ENCODE measurements at places on chromosomes 6 and 20.

- no peak for DNase-seq
These were observed 608.1 kb downstream of the QKI start for GRCh38 chr6:164022632-164023031.

DNA sequence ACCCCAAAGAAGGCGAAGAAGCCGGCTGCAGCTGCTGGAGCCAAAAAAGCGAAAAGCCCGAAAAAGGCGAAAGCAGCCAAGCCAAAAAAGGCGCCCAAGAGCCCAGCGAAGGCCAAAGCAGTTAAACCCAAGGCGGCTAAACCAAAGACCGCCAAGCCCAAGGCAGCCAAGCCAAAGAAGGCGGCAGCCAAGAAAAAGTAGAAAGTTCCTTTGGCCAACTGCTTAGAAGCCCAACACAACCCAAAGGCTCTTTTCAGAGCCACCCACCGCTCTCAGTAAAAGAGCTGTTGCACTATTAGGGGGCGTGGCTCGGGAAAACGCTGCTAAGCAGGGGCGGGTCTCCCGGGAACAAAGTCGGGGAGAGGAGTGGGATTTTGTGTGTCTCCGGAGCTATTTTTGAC, 69.6 kb downstream of the HFE start:
- peak; percentile 48 for DNase-seq

GRCh38 chr20:3820901-3821727, 767 bp downstream of the AP5S1 start:
- no peak for DNase-seq

GRCh38 chr6:2562721-2563451, 187.8 kb downstream of the MYLK4 start:
- no peak for DNase-seq

GRCh38 chr6:53696341-53696740, 30.8 kb upstream of the KLHL31 start:
- DNase-seq = no peak

DNA sequence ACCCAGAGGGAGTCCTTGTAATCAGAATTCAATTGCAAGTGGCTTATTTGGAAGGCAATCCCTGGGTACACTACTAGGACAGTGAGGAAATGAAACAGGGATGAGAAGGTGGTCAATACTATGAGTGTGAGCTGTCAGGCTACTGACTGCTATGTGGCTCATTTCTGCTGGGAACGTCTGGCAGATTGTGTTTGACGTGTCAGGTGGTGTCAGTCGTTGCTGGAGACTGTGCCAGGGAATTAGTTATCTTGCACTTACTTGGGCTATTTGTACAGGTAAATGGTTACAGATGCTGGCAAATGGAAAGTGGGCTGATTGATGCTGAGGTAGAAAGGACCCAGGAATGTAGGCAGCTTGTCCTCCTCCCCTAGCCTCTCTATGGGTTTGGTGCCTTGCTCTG, 17.4 kb downstream of the CST4 start:
- DNase-seq = no peak

GRCh38 chr20:50540620-50541605, 30.7 kb downstream of the PTPN1 start:
- no peak for DNase-seq

- DNase-seq = no peak
These were observed 79.9 kb downstream of the TOX2 start for GRCh38 chr20:43994486-43995100.

Measured in D341Med (cell line).